Panc1 (cell line): ENCODE measurements at places on chromosomes 12 and 14. TPM values are rescaled to one million over a fixed set of nuclear protein-coding genes. Genes with fewer than 3 reads are reported as not detected.

Gene KRT74
- not detected for total RNA-seq

Gene MLEC
- 171 TPM for total RNA-seq

Gene DPY19L2
- 6.6 TPM for total RNA-seq

GRCh38 chr14:95066427-95066986 lies 90.8 kb downstream of the DICER1 start:
- no peak for DNase-seq

DNA sequence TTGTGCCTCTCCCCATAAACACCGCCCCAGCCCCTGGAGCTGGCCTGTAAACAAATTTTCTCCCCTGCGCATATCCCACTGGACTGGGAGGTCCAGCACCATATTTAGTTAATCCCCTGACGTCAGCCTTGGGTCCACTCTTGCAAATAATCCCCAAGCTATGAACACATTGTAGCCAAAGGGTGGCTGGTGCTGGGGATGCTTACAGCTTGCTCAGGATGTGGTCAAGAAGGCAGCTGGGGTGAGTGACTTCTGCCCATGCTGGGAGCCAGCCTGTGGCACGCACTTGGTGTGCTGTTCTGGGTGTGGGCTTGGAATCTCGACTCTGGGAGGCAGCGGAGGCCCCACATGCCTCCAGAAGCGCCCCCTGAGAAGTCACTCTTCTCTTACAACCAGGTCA lies 32.1 kb downstream of the CMKLR1 start:
- DNase-seq, result no peak

GRCh38 chr14:101843665-101844064 lies 82.2 kb downstream of the PPP2R5C start:
- DNase-seq, result no peak
